ENCODE measurements at places on chromosomes 1 and 21.

- no peaks in the 10 kb centered on the region for H3K4me1 ChIP-seq
- H3K36me3 ChIP-seq: no peaks in the 10 kb centered on the region
- H3K4me3 ChIP-seq: no peak overlapping the region
- no peak overlapping the region for H3K27ac ChIP-seq
These were observed 767.3 kb upstream of the ADAMTS5 start for GRCh38 chr21:27734146-27734545.

- no peak overlapping the region for H3K27ac ChIP-seq
- no peak overlapping the region for H3K4me3 ChIP-seq
- H3K36me3 ChIP-seq: no peaks in the 10 kb centered on the region
- H3K27me3 ChIP-seq: no peaks in the 10 kb centered on the region
- DNase-seq: no peak
These were observed 31.5 kb upstream of the VASH2 start for GRCh38 chr1:212918824-212919223.

DNA sequence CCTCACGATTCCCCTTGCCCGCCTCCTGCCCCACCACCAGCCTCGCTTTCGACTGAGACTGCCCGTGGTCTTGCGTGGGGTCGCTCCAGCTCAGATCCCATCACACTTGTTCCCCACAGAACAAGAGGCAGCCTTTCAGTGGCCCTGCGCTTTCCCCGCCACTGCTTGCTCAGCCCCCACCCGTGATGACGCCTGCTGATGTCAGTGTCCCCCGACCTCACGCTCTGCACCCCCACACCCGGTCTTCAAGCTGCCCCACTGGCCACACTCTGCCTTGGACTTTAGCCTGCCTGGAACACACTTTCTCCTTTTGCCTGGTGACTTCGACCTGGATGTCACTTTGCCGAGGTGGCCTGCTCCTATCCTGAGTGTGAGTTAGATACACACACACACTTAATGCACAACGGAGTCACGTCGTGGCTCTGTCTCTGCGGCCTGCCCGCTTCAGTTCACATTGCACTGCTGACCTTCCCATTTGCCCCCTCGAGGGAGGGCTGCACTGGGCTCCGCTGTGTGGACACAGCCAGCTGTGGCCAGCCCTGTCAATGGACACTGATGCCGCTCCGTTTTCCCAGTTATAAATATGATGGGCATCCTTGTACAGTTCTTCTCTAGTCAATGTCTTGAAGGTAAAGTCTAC, 13.0 kb downstream of the AGPAT3 start:
- no peak overlapping the region for H3K4me3 ChIP-seq
- no peaks in the 10 kb centered on the region for H3K36me3 ChIP-seq
- H3K4me1 ChIP-seq: no peaks in the 10 kb centered on the region
- no peak overlapping the region for H3K27ac ChIP-seq
- H3K27me3 ChIP-seq: no peaks in the 10 kb centered on the region

- H3K4me1 ChIP-seq: peaks cover 4% of the 10 kb centered on the region
- no peak overlapping the region for H3K27ac ChIP-seq
- no peaks in the 10 kb centered on the region for H3K27me3 ChIP-seq
These were observed 21.0 kb upstream of the PINK1 start for GRCh38 chr1:20612221-20612746.

- H3K4me1 ChIP-seq: no peaks in the 10 kb centered on the region
- no peak overlapping the region for H3K4me3 ChIP-seq
- no peak overlapping the region for H3K27ac ChIP-seq
- H3K36me3 ChIP-seq: no peaks in the 10 kb centered on the region
These were observed 30.7 kb downstream of the RPAP2 start for GRCh38 chr1:92329347-92330129.

DNA sequence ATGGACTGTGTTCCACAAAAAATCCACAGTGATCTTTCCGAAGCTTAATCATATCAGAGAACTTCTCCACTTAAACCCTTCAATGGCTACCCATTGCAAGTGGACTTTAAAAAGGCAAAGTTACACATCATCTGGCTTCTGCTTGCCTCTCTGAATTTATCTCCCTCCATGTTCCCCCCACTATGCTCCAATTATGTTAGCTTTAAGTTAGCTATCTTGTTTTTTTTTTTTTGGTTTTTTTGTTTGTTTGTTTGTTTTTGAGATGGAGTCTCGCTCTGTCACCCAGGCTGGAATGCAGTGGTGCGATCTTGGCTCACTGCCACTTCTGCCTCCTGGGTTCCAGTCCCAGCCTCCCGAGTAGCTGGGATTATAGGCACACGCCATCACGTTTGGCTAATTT, 166.4 kb upstream of the ADGRL2 start:
- H3K4me3 ChIP-seq: no peak overlapping the region
- H3K27ac ChIP-seq: no peak overlapping the region
- no peaks in the 10 kb centered on the region for H3K4me1 ChIP-seq
- H3K36me3 ChIP-seq: no peaks in the 10 kb centered on the region

GRCh38 chr1:155504207-155504606, 58.4 kb downstream of the ASH1L start:
- no peak overlapping the region for H3K27ac ChIP-seq
- no peaks in the 10 kb centered on the region for H3K27me3 ChIP-seq

- no peaks in the 10 kb centered on the region for H3K27me3 ChIP-seq
- DNase-seq: no peak
- H3K4me1 ChIP-seq: no peaks in the 10 kb centered on the region
- no peak overlapping the region for H3K4me3 ChIP-seq
- H3K27ac ChIP-seq: no peak overlapping the region
These were observed 107.6 kb downstream of the TSEN15 start for GRCh38 chr1:184158896-184159681.

DNA sequence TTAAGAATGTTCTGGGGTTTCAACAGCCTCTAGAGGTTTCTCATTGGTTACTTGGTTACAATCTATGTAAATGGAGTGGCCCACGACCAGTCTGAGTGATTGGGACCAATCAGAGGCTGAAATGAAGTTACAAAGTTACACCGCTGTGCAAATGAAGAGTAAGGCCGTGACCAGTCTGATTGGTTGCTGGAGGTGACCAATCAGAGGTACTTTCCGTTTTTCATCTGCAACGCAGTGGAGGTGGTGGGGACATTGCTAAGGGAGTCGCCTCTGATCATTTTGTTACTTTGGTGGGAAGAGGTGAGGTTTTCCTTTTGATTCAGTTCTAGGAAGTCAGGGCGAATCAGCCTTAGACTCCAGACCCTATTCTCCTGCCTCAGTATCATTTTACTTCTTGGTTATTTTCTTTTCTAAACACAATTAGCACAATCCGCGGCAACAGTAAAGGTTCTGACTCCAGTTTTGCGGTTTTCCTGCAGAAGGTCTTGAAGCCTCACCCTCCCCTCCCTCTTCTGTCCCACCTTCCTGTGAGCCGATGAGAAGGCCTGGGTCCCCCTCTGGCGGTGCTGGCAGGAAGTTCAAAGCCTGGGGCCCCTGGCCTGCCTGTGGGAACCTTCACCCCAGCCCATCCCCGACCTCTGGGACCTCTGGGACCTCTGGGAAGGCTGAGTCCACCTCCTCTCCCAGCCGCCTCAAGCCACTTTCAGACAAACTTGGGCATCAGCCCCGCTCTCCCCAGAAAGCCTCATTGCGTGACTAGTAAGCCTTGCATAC, 38.7 kb upstream of the TTC34 start:
- no peak overlapping the region for H3K4me3 ChIP-seq
- no peaks in the 10 kb centered on the region for H3K27me3 ChIP-seq
- DNase-seq: no peak
- no peak overlapping the region for H3K27ac ChIP-seq

DNA sequence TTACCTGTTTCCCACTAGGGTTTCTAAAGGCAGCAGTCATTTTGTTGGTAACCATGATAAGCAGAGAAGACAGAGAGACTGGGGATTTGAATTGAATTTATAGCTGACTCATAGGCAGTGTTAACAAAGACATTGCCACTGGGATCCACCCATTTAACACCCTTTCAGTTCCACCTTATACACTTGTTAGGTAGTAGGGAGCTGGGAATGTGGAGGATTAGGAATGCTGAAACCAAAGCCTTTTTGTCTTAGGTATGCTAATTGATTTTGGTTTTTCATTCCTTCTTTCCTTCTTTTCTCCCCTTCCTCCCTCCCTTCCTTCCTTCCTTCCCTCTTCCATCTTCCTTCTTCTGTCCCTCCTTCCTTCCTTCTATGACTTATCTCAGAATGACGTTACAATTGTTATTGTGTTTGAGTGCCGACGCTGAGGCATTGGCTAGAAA, 7.5 kb upstream of the EVI5 start:
- H3K4me1 ChIP-seq: no peaks in the 10 kb centered on the region
- no peak overlapping the region for H3K4me3 ChIP-seq
- DNase-seq: no peak
- no peaks in the 10 kb centered on the region for H3K27me3 ChIP-seq
- no peak overlapping the region for H3K27ac ChIP-seq

DNA sequence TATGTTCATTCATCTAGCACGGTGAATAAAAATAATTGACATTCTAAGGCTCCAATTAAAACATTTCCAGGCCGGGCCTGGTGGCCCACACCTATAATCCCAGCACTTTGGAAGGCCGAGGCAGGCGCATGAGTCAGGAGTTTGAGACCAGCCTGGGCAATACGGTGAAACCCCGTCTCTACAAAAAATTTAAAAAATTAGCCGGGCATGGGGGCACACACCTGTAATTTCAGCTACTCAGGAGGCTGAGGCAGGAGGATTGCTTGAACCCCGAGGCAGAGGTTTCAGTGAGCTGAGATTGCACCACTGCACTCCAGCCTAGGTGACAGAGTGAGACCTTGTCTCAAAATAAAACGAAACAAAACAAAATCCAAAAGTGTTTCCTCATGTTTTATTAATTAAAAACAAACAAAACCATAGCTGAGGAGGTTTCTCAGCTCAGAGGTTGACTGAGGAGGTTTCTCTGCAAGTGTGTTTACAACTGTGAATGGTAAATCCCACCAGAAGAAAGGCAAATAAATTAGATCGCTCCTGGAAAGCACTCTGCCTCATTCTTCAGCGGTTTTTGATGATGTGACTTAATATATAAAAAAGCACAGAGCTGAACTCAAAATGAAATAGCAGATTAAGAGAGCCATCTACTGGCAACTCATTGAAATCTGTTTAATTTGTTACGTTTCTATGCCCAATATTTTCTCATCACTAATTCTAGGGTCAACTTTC, 37.7 kb upstream of the ATG4C start:
- H3K36me3 ChIP-seq: no peaks in the 10 kb centered on the region
- DNase-seq: no peak
- no peaks in the 10 kb centered on the region for H3K27me3 ChIP-seq
- no peak overlapping the region for H3K4me3 ChIP-seq
- H3K4me1 ChIP-seq: no peaks in the 10 kb centered on the region
- no peak overlapping the region for H3K27ac ChIP-seq

- no peak overlapping the region for H3K27ac ChIP-seq
- H3K4me3 ChIP-seq: no peak overlapping the region
- H3K4me1 ChIP-seq: peaks cover 6% of the 10 kb centered on the region
- no peaks in the 10 kb centered on the region for H3K36me3 ChIP-seq
These were observed 408.8 kb upstream of the DAB1 start for GRCh38 chr1:57832612-57833011.

DNA sequence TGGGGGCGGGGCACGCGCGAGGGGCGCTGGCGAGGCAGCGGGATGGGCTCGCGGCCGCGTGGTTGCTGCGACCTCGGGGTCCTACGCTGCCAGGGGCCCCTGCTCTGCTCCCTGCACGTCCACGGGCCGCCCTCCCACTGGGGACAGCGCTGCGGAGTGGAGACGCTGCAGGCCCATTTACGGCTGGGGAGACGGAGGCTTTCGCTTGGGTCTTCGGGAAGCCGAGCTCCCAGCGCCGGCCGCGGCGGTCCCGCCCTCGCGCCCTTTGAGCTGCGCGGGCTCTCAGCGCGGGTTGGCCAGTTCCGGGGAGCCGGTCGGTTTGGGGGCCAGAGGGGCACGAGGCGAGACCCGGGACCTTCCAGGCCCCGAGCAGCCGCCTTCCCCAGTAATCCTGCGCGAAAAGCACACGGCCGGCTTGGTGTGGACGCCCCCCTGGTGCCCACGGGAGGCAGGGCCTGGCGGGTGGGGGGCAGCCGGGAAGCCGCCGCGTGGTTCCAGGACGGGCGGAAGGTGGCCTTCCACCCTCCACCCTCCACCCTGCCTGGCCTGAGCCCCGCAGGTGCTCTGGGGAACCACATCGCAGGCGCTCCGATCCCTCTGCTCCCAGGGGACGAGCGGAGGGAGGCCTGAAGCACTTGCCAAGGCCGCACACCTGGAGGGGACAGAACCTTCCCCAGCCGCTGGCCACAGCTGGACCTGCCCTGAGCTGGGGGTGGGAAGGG, 570 bp upstream of the PEX10 start:
- no peak overlapping the region for H3K27ac ChIP-seq
- no peak for DNase-seq
- H3K27me3 ChIP-seq: no peaks in the 10 kb centered on the region
- H3K4me3 ChIP-seq: peak overlapping the region; percentile 78
- peaks cover 5% of the 10 kb centered on the region for H3K4me1 ChIP-seq

GRCh38 chr1:170388489-170388888, 143.5 kb upstream of the GORAB start:
- no peaks in the 10 kb centered on the region for H3K27me3 ChIP-seq
- no peak overlapping the region for H3K27ac ChIP-seq
- no peaks in the 10 kb centered on the region for H3K4me1 ChIP-seq
- H3K36me3 ChIP-seq: no peaks in the 10 kb centered on the region
- DNase-seq: no peak

- H3K36me3 ChIP-seq: no peaks in the 10 kb centered on the region
- no peak for DNase-seq
- H3K27me3 ChIP-seq: no peaks in the 10 kb centered on the region
- no peak overlapping the region for H3K4me3 ChIP-seq
- no peak overlapping the region for H3K27ac ChIP-seq
- H3K4me1 ChIP-seq: no peaks in the 10 kb centered on the region
These were observed 329.4 kb downstream of the AGBL4 start for GRCh38 chr1:49694251-49694827.

GRCh38 chr1:61428146-61428545, 296.8 kb downstream of the TM2D1 start:
- no peak for DNase-seq
- no peaks in the 10 kb centered on the region for H3K4me1 ChIP-seq
- H3K27ac ChIP-seq: no peak overlapping the region
- H3K36me3 ChIP-seq: no peaks in the 10 kb centered on the region
- no peak overlapping the region for H3K4me3 ChIP-seq

DNA sequence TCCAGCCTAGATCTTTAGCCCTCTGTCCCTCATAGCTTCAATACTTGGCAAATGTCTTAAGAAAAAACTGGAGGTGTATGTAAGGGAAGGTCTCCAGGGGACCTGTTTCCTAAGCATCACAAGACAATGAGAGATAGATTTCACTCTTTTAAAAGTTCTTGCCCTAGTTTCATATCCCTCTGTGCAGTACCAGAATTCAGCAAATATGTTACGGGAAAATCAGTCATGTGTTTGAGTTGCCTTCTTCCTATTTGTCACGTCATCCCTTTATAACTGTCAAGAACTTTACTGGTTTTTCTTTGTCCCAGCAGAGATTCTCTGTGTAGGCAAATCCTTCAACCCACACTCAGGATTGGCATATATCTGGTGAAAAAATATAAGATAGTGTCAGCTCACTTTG, 32.3 kb downstream of the DNASE2B start:
- H3K27ac ChIP-seq: no peak overlapping the region
- DNase-seq: no peak
- H3K36me3 ChIP-seq: no peaks in the 10 kb centered on the region
- no peak overlapping the region for H3K4me3 ChIP-seq
- H3K4me1 ChIP-seq: no peaks in the 10 kb centered on the region
- no peaks in the 10 kb centered on the region for H3K27me3 ChIP-seq

GRCh38 chr1:97923811-97924210, 3.0 kb upstream of the DPYD start:
- H3K27ac ChIP-seq: no peak overlapping the region
- no peaks in the 10 kb centered on the region for H3K4me1 ChIP-seq
- H3K36me3 ChIP-seq: no peaks in the 10 kb centered on the region
- no peaks in the 10 kb centered on the region for H3K27me3 ChIP-seq
- H3K4me3 ChIP-seq: no peak overlapping the region
- no peak for DNase-seq

GRCh38 chr1:227357171-227357926, 39.1 kb upstream of the CDC42BPA start:
- H3K27me3 ChIP-seq: no peaks in the 10 kb centered on the region
- peaks cover 9% of the 10 kb centered on the region for H3K4me1 ChIP-seq
- H3K4me3 ChIP-seq: no peak overlapping the region
- H3K36me3 ChIP-seq: no peaks in the 10 kb centered on the region

All from iPS DF 6.9 (cell line).